ENCODE measurements at places on chromosomes 6 and 20.

DNA sequence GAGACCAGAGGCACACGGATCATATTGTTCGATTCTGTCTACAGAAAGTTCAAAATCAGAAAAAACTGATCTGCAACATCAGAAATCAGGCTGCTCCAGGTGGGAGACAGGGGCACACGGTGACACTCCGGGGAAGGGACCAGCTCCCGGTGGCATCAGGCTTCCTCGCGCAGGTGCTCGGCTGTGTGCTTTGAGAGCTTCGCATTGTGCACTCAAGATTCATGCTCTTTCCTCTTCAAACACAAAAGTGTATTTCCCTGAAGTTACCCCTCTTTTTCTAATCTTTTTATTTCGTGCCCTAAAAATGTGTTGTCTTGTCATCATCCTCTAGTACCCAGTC is 108.1 kb downstream of the DLL1 start:
- no peak for DNase-seq

- no peak for DNase-seq
These were observed 61.5 kb downstream of the TBXT start for GRCh38 chr6:166106076-166106686.

GRCh38 chr6:109372130-109372529 is 10.1 kb downstream of the CD164 start:
- no peak for DNase-seq

- DNase-seq = no peak
These were observed 912 bp downstream of the EYA4 start for GRCh38 chr6:133241901-133242636.

- DNase-seq = no peak
These were observed 276.3 kb downstream of the KIF16B start for GRCh38 chr20:16296931-16297330.

DNA sequence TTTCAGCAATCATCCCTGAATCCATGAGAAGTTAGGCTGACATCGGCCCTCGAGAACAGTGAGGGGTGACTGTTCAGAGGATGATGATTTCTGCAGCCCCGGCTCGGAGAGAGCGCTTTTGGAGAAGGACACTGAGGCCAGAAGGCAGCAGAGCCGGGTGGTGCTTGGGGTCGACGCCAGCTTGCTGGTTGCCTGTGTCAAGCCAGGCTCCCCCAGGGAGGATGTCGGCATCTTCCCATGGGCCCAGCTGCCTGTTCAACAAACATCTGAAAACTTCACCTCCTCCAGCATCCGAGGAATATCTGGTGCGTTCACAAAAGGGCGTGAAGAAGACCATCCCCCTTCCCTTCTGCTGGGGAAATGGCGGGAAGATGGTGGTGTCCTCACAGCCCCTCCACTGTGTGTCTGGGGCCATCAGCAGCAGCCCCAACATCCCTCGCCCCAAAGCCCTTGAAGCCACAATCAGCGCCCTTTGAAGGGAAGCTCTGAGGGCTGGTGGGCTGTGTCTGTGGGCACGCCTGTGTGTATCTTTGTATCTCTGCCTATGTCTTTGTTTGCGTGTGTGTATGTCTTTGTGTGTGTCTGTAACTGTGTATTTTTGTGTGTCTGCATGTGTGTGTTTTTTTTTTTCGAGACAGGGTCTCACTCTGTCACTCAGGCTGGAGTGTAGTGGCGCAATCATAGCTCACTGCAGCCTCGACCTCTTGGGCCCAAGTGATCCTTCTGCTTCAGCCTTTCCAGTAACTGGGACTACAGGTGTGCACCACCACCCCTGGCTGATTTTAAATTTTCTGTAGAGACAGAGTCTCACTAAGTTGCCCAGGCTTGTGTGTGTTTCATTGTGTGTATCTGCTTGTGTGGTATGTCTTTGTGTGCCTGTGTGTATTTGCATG is 97.9 kb downstream of the SULF2 start:
- no peak for DNase-seq

GRCh38 chr6:21200134-21200870 is 393.2 kb upstream of the SOX4 start:
- DNase-seq = no peak

- DNase-seq = no peak
These were observed 17.1 kb upstream of the MOXD1 start for GRCh38 chr6:132418235-132418965.

DNA sequence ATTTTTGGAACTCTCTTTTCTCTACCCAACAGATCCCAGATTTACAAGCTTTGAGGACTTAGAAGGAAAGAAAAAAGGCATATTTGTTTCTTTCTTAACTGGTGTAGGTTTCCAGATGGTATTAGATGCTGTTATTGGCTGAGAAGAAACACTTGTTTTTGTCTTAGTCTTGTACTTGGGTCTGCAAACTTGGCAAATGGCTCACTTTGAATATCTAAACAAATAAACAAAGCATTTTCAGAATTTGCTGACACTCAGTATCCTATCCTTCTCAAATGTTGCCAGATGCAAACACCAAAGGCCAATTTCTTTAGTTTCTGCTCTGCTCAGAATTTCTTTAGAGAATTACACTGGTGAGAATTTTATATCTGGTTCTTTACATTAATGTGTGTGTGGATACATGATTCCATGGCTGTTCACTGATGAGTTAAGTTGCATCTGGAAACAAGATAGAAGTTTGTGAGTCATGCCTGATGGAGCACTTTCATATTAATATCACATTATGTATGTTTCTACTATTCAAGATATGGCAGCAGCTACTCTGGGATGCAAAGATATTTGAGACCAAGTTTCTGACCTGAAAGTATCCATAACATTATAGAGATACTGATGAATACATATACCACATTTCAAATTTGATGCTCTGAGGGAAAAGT is 43.7 kb upstream of the CEP162 start:
- no peak for DNase-seq

- DNase-seq = no peak
These were observed 51.5 kb downstream of the EZR start for GRCh38 chr6:158767709-158768108.

- DNase-seq = no peak
These were observed 58.0 kb downstream of the TBXT start for GRCh38 chr6:166109608-166110007.

GRCh38 chr6:85115376-85115775 is 334.5 kb upstream of the NT5E start:
- DNase-seq = no peak

- DNase-seq = no peak
These were observed 599.1 kb downstream of the MEI4 start for GRCh38 chr6:78251931-78252330.

DNA sequence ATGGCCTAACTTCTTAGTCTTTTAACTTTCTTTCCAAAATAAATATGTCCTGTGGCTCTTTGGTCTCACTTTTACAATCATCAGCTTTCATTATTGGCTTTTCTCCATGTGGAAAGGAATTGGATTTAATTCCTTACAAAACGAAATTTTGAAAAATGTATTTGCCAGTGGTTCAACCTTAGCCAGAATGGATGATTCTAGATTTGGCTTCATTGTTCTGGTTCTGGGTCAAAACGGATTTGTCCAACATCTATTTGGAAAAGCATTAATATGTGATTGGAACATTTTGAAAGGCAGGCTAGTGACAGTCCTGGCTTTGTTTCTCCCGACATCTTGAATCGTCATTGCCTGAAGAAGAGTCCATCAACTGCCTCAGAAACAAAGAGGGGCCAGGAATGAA is 59.2 kb downstream of the TENT5A start:
- DNase-seq = no peak

GRCh38 chr6:51323056-51323455 is 504.4 kb downstream of the TFAP2B start:
- no peak for DNase-seq

DNA sequence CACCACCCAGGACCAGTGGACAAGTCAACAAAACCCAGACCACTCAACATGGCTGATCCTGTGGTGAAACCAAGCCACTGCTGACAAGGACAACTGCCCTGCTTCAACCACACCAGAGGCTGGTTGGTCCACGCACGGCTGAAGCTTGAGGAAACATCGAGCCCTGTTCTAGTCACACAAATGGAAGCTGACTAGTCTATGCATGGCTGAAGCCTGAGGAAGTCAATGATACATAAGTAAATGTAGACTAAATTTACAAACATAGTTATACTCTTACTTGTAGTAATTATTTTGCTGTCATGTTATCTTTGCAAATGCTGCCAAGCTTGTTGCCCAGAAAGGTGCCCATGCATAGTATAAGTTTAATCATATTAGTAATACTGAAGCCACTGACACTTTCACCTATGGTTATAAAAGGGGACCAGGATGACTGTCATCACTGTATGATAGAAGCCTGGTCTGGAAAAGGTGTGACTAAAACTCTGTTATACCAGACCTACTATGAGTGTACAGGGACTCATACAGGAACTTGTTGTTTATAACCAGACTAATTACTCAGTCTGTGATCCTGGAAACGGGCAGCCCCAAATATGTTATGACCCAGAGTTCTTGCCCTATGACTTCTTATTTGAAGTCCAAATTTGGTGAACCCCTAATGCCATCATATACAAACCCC is 5.6 kb downstream of the IL22RA2 start:
- no peak for DNase-seq

GRCh38 chr6:167795321-167795811 is 31.3 kb upstream of the AFDN start:
- DNase-seq = no peak

DNA sequence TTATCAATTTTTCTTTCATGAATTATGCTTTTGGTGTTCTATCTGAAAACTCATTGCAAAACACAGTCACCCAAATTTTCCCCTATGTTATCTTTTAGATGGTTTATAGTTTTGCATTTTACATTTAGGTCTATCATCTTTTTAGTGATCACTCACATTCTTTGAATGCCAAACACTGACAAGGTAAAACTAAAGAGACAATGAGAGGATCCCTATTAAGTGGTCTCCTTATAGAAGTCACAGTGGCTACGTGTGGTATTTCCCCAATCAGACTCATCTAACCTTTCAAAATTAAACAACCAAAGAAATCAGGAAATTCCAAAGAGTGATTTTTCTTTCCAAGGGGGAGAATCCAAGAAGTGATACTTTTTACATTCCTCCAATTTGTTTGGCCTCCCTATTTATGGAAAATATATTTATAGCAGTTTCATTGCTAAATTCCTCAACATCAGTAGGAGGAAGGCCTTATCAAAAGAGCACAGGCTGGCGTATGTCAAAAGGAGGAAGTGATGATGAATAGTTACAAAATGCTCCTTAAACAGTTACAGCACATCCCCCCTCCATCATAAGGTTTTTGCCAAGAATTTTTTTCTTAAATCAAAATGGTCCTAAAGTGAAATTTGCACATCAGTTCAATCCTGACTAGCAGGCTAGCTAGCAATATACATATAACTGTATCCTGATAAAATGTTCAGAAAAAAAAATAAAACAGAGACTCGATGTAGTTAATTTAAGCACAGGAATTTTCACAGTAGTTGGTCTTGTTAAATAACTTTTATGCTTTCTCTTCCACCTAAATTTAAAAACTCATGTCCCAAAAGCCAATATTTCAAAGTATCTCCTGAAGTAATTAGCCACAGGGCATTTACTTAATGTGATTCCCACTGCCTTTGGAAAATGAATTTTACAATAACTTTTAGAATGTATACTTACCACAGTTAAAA is 76.2 kb upstream of the IPCEF1 start:
- no peak for DNase-seq

DNA sequence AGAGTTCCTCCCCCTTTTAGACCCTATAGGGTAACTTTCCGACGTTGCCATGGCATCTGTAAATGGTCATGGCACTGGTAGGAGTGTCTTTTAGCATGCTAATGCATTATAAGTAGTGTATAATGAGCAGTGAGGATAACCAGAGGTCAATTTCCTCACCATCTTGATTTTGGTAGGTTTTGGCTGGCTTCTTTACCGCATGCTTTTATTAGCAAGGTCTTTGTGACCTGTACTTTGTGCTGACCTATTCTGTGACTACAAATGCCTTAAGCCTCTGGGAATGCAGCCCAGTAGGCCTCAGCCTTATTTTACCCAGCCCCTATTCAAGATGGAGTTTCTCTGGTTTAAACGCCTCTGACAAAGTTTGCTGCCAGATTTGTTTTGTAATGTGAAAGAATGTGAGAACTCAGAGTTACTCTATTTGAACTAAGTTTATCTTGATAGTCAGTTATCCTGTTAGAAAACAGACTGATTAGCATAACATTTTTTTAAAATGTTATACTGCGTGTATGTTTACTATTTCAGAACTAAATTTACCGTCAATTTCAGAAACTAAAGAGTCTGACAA is 111.3 kb upstream of the PRSS16 start:
- no peak for DNase-seq

DNA sequence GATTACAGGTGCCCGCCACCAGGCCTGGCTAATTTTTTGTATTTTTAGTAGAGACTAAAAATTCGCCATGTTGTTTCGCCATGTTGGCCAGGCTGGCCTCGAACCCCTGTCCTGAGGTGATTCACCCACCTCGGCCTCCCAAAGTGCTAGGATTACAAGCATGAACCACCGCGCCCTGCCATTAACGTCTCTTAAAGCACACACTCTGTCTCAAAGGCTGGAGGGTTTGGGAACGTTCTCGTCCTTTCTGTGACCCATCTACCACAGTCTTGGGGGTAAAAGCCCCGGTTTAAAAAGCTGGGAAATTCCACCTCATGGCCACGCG is 57.8 kb upstream of the ARID1B start:
- DNase-seq = no peak

DNA sequence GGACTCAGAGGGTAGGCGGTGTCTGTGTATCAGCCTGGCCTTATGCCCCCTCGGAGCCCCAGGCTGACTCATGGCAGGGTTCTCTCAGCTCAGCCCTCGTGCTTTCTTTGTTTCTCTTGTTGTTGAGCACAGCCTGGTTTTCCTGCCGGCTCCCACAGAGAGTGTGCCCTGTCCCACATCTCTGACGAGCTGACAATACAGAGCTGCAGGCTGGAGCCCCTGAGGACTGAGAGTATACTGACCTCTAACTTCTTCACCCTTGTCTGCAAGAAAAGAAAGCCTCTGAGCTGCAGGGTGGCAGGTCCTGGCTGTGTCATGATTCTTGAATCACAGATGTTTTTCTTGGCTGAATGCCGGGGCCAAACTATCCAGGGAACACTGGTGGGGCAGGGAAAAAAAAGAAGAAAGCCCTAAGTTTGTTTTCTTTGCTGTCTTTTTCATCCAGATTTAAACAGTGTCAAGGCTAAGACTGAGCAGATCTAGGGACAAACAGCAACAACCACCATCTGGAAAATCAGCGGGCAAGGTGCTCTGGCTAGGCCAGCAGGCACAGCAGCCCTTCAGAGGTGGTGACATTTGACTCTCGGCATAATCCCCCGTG is 63.3 kb upstream of the ZNF133 start:
- DNase-seq = no peak

DNA sequence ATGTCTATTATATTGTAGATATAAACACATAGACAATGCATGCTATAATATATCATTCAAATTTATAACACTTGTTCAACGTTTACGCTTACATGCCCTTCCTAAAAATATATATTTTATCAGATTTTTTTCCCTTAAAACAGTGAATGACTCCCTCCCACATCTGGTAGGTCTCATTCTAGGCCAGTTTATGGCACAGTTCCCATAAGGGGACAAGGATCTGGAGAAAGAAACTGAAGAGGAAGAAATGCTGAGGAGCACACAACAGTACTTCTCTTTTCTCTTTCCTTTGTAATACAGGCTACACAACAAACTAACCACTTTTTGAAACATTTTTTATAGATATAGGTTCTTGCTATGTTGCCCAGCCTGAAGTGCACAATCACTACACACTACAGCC is 48.6 kb upstream of the RCAN2 start:
- no peak for DNase-seq

- no peak for DNase-seq
These were observed 312.6 kb downstream of the CD83 start for GRCh38 chr6:14430218-14430617.

Data from stimulated activated CD8-positive, alpha-beta memory T cell treated with anti-CD3 and anti-CD28 coated beads, Interleukin-7, amount 100 ng/mL, for 1 hour (primary cell).